ENCODE measurements at places on chromosomes 3 and 15.

DNA sequence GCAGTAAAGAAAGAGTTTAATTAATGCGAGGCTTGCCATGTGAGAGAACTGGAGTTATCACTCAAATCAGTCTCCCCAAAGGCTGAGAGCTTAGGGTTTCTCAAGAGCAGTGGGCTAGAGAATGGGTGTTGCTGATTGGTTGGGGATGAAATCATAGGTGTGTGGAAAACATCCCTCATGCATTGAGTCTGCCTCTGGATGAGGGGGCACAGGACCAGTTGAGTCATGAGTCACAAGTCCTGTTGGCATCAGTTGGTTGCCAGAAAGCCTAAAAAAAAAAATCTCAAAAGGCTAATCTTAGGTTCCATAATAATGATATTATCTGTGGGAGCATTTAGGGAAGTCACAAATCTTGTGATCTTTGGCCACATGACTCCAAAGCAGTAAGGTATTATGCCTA is 800.3 kb downstream of the TUSC7 start:
- DNase-seq: no peak

DNA sequence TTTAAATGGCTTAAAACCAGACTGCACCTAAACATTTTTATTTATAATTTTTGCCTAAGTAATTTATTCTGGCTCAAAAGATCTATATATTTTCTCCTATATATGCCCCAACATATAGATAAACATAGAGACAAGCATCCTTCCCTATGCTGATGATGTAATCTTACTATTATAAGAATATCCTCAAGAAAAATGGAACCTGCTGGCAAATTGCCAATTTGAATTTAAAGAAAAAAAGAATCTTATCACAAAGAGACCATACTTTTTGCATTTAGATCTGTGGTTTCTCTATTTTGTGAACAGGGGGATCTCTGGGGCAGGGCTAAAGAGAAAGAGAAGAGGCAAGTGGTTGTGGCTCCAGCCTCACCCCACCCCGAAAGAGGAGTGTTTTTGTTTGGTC is 107.2 kb upstream of the CMC1 start:
- no peak for DNase-seq

DNA sequence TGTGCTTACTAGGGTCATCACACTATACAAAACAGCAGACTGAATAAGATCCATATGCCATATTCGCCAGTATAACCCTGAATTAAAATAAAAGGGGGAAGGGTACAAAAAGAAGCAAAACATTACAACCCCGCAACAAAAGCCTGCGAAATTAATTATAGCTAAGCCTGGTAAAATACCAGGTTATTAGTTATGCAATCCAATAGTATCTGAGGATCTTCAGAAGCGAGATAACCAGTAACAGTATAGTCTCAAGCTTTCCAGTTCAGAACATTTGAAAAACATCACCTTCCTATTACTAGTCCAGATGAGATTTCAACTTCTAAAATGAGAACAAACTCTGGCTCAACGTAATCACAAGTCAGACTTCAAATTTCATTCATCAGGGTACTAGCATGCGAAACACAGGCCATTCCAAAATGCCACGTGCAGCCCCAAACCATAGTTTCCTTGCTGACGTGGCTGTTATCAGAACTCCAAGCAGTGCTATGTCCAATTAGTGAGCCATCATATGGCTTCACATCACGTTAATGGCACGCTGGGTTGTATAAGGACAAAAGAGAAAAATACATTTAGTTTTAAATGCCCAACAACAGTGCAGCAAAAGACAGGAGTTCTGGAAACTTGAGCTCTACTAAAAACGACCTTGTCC is 1.1 kb downstream of the SSR3 start:
- no peak for DNase-seq

- DNase-seq: no peak
Measured at GRCh38 chr3:196641333-196642054, 2.0 kb downstream of the NRROS start.

DNA sequence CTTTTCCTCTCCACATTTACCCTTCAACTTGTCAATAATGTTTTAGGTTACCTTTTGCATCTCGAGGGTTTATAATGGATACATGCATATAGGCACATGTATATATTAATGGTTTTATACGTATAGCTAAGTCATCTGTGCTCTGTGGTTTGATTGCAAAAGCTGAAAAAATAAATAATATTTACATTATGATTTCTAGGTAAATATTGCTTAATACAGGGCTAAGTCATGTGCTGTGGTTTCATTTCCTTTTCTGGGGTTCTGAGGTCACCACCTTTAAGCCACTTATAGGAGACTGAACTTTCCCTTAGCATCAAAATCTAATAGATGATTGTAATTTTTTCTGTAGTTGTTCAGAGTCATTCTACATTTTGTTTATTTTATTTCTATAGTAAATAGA is 33.1 kb downstream of the LPP start:
- DNase-seq: no peak

DNA sequence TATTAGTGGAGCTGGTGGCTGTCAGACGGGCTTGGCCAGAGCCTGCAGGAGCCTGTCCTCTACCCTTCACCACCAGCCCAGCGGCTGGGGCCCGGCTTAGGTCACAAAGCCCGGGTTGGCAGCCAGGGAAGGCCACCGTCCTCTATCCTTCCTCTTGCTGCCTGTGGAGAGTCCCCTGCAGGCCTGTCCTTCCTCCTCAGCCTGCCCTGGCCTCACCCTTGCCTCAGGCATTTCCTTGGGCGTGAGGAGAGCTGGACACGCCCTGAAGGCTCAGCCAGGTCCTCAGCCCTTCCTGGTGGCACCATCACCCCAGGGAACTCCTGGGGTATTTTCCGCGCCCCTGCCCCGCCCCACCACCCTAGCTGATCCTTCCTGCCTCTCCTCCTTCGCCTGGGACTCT is 7.7 kb downstream of the CHAC1 start:
- DNase-seq: no peak

DNA sequence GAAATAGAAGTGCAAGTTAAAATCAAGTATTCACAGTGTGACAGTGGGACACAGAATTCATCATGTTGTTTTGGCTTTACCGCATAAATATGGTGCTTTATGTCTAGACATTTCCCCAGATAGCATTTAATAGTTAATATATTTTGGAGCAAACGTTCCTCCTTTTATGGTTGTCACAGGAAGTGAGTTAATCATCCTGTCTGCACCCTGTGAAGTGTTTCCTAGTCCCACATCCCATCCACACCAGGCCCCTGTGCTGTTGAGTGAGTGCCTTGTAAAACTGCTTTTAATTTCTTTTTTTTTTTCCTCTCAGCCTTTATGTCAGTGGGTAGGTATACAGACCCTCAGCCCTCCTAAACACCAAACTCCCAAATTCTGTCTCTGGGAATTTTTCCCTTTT is 393.7 kb downstream of the FEZF2 start:
- DNase-seq: no peak

- no peak for DNase-seq
Measured at GRCh38 chr3:110749006-110749405, 322.6 kb upstream of the NECTIN3 start.

- DNase-seq: no peak
Measured at GRCh38 chr3:17747890-17748247, 5.4 kb upstream of the TBC1D5 start.

DNA sequence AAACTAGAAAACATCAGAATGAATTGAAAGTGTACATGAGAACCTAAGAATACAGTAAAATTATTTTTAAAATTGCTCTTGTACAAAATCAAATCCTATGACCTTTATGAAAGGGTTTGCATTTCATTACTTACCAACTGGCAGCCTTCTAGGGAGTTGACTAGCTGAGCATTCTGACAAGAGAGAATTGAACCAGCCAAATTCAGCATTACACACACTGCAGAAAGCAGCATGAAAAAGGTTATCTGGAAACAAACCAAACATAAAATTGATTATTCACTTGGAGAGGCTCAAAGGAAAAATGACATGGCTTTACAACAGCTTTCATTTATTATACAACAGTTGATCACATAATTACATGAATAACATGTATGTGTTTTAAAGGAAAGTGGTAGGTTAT is 17.4 kb downstream of the NSMCE3 start:
- no peak for DNase-seq

- DNase-seq: no peak
Measured at GRCh38 chr15:38065721-38066345, 131.4 kb downstream of the TMCO5A start.

DNA sequence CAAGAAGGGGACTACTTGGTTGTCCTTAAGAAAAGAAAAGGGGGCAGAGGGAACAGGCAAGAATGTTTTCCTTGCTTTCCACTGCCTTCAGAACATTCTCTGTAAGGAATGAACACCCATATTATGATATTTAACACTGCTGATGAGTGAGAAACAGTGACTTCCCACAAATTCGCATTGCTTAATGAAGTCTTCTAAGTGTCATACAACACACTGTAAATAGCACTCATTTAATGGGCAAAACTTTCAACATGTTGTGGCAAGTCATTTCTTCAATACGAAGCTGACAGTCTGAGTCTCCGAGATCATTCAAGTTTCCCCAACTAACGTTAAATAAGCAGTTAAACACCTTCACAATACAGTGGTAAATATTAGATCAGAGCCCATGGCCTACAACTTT is 464.4 kb downstream of the SHQ1 start:
- DNase-seq: no peak

- DNase-seq: no peak
Measured at GRCh38 chr3:374459-374858, 177.9 kb downstream of the CHL1 start.

DNA sequence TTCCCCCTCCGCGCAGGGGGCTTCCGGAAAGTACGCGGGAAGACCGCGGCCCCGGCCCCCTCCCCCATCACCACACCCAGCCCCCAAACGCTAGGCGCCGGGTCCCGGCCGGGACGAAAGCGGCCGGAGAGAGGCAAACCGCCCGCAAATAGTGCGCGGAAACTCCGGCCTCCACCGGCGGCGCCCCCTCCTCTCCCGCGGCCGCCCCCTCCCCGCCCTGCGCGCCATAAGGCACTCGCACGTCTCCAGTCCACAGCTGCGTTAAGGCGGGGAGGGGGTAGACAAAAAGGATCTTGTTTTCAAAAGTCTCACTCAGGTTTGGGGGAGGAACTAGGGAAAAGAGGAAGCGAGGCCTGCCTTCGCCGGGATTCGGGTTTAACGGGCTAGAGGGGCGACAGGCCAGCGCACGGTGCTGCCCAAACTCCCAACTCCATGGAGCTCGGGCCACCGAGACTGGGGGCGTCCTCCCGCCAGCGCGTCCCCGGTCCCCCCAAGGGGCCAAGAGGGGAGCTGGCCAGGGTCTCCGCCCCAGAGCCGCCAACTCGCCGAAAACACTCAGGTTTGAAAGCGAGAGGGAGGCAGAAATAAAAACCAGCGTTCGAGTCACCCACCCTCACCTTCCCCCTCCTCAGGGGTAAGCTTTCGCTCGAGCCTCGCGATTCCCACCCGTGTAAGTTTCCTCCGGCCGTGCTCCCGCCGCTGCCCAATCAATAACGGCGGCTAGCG is 1.8 kb downstream of the ANP32A start:
- DNase-seq: peak; percentile 8

DNA sequence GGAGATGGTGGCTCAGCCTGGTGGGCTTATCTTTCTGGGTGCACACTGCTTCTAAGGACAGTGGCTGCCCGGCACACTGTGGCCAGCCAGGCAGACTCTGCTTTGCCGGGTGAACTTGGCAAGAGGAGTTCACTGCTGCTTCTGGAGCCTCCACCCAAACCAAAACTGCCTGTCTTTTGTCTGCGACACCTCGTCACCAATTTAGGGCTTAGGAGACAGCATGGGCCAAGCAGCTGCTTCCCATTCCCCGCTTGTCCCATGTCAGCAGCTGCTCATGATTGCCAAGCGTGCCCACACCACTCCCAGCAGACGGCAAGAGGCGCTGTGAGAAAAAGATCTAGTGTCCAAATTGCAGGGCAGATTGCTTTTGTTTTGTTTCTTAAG is 57.3 kb downstream of the LSM3 start:
- no peak for DNase-seq

DNA sequence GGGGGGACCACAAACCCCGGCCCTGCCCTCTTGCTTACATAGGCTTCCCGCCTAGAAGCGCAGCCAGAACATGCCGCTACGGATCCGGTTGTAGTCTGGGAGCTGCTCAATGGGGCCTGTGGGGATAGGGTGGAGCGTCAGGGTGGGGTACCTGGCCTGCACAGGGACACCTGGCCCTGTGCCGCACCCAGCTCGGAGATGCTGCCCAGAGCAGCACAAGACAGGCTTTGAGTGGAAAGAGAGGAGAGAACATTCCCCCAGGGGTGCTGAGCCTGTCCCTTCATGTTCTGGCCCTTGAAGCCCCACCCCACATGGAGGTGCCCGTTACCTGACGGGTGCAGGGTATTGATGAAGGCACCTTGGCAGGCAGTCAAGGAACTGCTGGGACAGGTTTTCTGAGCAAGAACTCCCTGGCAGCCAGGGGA is 4.0 kb upstream of the COL7A1 start:
- DNase-seq: no peak

DNA sequence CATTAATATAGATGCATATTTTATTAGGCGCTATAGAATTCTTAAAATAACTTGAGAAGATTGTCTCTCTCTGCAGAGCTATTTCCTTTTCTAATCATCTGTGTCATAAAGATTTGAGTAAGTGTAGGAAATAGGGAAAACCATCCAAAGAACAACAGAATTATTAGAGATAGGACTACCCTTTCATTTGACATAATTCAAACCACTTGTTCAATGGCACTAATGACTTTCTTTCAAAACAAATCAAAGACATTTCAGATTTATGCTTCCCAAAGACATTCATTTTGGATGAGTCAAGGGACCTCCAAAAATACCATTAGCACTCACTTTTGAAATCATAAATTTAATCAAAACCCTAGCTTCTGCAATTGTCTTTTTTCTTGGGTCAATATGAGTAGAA is 29.5 kb downstream of the PRICKLE2 start:
- DNase-seq: no peak

- DNase-seq: no peak
Measured at GRCh38 chr3:105733356-105733755, 135.5 kb downstream of the CBLB start.

GRCh38 chr15:57079931-57080620 is 161.6 kb downstream of the TCF12 start:
- no peak for DNase-seq

DNA sequence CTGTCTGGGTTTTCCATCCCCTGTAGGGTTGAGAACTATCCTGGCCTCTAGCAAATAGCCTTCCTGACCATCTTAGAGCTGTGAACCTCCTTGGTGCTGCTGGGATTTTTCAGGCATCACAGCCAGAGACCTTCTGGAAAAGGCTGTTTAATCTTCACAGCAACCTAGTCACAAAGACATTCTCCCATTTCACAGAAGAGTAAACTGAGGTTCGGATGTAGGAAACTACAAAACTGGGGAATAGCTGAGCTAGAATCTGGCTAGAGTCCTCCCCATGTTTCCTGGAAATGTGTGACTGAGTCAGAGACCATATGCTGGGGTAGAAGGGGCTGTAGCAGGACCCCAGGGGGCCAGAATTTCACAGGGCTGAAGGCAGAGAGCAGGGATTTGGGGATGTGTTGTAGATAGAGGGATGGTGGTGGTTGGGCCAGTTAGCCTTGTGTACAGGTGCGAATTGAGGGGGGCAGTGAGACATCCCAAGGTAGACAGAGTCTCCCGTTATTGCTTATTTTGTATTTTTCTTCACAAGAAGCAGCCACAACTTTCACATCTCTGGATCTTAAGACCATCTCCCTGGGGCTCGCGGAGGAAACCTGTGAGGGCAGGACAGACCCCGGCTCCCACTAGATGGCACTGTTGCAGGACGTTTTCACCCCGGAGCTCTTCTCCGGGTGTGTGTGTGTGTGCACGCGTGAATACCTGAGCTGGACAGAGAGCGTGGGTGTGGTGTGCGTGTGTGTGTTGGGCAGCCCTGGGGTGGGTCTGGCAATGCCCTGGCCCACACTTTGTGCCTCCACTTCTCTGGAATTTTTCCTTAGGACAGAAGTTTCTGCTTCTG is 66.9 kb upstream of the PRR23C start:
- DNase-seq: peak; percentile 6
